Caco-2 (cell line): ENCODE measurements at places on chromosomes 2 and 18. TPM values are rescaled to one million over a fixed set of nuclear protein-coding genes. Genes with fewer than 3 reads are reported as not detected.

GRCh38 chr18:39647627-39648534 is 2082.3 kb upstream of the CELF4 start:
- DNase-seq = no peak

GRCh38 chr2:132366421-132367180 is 50.0 kb upstream of the GPR39 start:
- no peak for DNase-seq

GRCh38 chr2:26187537-26188104 is 14.7 kb downstream of the GAREM2 start:
- no peak for DNase-seq

DNA sequence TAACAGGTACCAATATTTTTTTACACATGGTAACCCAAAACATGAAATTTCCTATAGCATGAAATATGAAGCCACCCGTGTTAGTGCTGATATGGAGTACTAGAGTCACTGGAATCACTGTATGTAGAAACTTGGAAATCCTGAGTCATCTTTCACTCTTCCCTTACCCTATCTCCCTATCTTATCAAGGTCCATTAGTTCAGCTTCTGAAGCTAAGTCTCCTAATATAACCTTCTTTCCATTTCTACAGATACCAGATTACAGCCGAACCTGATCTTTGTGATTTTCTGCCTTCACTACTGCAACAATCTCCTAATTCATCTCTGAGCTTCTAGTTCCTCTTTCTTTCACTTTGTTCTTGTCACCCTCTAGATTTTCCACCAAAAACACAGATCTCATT is 59.0 kb downstream of the SEPTIN10 start:
- no peak for DNase-seq

EFHD1 gene
- 4.1 and 4.2 TPM in 2 replicates for total RNA-seq

DNA sequence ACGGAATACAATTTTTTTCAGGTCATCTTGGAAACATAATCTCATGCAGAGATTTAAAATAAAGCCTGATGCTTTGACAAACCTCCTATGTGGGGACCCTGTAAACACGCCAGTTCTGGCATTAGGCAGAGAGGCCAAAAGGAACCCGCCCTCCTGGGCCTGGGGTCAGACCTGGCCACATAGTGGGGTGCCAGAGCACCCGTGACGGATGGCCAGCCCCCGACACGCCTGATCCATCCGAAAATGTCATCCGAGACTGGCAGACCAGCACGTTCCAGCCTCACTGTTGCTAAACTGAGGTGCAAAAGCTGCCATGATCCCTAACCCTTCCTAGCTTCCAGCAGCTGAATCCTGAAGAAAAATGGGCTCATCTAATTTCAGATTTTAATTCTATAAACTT is 222.6 kb upstream of the SALL3 start:
- no peak for DNase-seq

DNA sequence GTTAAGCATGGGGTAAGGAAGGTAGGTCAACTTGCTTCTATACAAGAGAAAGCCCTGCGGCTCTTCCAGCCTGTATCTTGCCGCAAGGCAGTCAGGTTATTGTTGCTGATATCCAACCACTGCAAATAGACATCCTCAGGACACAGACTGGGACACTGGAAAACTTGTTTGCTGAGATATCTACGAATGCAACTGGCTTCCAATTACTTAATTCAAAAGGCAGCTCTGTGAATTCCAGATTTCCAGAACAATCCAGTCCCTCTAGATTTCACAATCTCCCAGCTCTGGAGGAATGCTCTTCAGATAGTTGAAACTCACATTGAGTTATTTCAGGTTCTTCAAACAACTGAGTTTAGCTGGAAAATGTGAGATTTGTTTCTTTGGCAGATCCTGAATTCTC is 34.6 kb upstream of the SP9 start:
- DNase-seq = no peak

DNA sequence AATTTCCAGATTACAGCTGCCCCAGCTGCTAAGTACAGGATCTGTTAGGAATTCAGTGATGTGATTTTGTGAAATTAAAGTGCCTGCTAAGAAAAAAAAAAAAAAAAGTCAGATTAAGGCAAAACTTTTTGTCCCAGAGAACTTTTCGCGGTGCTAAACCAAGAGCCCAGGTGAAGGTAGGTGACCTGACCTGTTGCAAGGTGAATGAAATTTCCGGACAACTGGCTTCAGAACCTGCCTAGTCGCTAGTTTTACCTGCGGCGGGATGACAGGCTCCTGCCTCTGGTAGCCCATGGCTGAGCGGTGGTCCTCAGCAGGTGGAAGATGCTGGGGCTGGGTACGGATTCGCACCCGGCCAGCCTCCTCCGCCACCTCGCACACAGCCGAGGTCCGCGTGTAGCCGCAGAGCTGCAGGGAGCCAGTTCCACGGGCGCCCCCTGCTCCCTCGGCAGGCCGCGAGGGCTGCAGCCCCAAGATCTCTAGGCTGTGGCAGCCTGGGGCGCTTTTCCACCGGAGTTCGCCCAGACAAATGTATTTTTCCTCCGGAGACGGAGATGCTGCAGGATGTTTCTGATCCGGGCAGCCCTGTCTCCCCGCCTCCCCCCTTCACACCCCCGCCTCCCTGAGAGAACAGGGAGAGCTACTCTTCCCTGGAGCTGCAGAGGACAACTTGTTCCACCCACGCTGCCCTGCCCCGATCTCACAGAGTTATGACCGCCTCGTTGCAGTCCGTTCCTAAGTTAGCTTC is at the start of gene SLC38A11:
Gene SLC38A11 (minus strand): TSS at position 572 of the 748 bp plus-strand sequence. CDS start 278 bp downstream, at position 294.
- DNase-seq = peak; percentile 43
